ENCODE measurements at places on chromosomes 2 and 18.
A peak's percentile ranks its signal among the peaks of the same experiment; 100 is the strongest.

DNA sequence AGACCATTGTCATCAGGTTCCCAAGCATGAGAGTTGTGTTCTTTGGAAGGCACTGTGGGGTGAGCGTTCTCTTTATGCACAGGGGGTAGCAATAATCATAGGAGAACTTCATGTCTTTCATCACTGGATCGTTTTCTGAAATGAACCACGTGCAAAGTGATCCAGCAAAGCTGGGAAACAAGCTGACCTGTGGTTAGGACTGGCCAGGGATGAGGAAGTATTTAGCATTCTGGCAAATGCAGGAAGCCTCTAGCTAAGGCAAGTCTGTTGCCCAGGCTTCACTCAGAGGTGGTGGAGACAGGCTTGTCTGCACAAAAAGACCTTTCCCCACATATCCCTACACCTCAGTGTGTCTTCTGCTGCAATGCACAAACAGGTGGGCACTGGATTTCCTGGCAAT, 58.6 kb downstream of the MMADHC start:
- no peak for DNase-seq

- no peak for DNase-seq
These were observed 63.9 kb upstream of the CREB1 start for GRCh38 chr2:207465894-207466293.

DNA sequence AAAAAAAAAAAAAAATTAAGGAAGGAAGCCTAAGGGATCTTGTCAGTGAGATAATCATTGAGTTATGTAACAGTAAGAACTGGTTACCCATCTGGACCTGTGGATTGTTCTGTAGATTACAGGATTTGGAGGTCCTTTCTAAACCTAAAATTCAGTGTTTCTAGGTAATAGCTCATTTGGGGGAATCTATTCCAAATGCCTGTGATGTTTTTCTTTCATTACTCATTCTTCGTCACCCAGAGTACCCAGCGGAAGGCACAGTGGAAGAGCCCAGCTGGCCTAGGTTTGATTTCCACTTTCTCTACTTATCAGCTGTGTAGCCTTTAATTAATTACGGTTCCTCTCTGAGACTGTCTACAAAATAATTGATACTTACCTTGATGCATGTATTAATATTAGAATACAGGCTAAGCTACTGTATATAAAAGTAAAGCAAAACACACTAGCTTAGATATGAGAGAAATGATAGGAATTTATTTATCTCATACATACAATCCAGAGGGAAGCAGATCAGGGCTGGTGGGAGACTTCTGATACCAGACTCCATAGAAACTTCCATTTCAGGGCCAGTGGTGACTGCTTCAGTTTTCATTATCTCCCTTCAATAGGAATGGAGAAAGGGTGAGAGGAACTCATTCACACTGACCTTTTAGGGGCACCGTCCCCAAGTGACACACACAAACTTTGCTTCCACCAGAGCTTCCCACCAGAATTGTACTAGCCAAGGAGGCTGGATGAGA, 115.8 kb upstream of the NOSTRIN start:
- no peak for DNase-seq

DNA sequence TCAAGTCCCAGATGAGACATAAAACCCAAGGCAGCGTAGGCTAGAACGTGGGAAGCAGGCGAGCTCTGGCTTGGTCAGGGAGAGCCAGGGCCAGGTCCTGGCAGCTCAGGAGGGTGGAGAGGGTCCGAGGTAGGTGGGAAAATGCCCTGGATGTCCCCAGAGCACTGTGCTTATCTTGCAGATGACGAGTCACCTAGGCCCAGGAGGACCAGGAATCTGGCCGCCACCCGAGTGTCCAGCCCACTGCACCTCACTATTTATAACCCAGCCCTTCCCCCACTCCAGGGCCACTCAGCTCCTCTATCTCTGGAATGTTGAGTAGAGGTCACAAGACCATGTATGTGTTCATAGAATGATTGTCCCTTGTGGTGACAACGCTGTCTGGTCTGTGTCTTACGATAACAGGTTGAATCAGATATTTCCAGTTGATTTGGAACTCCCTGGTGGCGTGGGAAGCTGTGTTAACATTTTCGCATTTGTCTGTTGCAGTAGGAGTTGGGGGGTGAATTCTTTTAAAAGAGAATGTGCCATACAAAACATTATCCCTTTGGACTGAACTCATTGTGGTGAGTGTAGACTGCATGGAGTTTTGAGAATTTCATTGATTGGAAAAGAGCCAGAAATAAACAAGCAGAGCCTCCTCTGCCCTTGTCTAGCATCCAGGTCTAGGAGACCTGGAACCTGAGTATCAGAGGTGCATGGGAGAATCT, 47.5 kb downstream of the EMILIN2 start:
- no peak for DNase-seq

GRCh38 chr2:8285081-8285480, 396.8 kb upstream of the ID2 start:
- no peak for DNase-seq

- DNase-seq: no peak
These were observed 54.8 kb downstream of the CDC42EP3 start for GRCh38 chr2:37616677-37617005.

DNA sequence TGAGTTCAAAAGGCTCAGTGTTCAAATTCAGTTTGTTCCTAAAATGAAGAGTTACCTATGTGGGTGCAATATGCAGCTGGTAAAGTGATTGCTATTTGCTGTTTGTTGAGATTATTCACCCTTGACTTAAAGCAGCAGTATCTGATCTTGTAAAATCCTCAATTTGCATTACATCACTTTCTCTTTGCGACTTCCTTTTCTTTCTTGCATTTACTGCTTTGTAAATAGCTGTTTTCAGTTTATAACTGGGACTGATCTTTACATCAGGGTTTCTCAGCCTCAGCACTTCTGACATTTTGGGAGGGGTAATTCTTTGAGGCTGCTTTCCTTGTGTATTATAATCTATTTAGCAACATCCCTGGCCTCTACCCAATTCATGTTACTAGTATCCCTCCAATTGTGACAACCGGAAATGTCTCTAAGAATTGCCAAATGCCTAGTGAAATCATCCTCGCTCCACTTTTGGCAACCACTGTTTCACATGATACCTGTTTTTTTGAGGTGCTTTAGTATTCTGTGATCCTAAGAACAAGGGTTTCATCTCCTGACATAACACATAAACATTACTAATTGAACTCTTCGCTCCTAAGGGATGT, 12.1 kb upstream of the ERCC3 start:
- DNase-seq: no peak

- DNase-seq: no peak
These were observed 123.4 kb upstream of the CDH20 start for GRCh38 chr18:61209801-61210200.

GRCh38 chr2:158723181-158723838, 71.8 kb upstream of the DAPL1 start:
- DNase-seq: no peak

DNA sequence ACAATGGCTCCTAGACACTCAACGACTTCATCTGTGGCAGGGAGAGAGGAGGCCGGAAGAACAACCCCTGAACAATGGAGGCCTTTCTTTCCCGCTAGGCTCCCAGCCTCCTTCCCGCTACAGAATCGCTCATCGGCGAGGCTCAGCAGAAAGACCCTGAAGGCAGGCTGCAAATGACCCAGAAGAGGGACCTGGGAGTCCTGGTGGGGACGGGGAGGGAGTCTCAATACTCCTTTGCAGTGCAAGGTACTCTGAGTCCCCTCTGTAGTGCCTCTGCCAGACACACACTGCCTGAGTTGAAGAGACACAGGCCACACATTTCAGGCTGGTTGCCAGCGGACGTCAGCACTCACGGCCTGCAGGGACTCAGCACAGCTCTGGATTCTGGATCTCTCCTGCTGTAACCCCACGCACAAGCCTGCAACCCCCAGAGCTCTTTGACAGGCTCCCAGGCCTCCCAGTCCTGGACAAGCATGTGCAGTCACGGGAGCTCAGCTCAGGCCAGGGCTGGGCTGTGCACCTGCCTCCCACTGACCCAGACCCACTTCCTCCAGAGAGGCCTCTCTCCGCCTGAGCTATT, 6.1 kb downstream of the GPR17 start:
- no peak for DNase-seq

DNA sequence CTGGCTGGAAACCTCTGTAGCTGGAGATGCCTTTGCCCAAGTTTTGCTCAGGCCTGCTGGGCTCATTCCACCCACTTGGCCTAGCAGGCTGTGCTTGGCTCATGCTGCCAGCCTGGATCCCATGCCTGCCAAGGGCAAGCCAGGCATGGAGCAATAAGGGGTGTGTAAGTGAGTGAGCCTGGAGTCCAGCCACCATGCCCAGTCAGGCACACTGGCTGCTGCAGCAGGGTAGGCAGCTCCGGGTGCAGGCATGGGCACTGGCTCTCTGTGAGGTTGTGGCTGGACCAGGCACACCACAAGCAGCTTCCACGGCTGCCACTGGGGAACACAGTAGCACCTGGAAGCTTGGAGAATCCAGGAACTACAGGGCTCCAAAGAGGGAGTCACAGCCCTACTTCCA, 147.7 kb upstream of the HS6ST1 start:
- DNase-seq: no peak

- DNase-seq: no peak
These were observed 1.2 kb downstream of the SULT1C3 start for GRCh38 chr2:108240966-108241365.

DNA sequence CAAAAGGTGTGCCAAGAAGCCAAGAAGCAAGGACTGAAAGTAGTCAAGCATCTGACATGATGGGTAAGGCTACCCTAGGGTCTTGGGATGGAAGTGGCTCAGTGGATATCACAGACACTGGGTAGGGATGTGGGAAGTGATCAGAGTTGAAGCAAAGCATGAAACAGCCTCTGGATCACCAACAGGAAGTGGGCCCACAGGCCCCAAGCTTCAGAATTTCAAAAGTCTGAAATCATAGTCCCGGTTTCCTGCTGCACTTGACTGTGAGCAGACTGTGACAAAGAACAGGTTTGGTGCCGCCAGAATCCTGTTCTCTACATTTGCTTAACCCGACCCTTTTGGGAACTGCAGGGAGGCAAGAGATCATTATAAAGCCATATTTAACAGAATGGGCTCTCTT, 57.4 kb downstream of the SP100 start:
- peak; percentile 25 for DNase-seq

DNA sequence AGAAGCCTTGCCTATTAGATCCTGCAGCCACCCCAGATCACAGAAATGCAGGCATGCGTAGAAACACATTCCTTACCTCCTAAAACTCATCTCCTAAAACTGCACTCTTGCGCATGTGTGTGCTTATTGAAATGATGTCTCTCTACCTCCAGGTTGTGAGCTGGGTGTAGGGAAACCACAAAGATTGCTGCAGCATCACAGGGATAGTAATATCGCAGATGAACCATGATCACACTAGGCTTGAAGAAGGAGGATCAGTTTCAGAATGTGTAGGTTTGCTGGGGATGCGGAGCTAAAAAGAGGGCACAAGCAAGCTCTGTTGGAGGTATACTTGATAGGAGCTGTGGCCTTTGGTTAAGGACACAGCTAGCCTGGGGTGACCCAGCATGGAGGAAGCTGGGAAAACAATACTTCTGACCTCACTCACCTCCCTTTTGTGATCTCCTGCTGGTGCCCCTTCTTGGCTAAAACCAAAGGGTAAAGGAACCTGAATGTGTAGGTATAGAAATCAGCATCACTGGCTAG, 118.8 kb downstream of the SETBP1 start:
- no peak for DNase-seq

DNA sequence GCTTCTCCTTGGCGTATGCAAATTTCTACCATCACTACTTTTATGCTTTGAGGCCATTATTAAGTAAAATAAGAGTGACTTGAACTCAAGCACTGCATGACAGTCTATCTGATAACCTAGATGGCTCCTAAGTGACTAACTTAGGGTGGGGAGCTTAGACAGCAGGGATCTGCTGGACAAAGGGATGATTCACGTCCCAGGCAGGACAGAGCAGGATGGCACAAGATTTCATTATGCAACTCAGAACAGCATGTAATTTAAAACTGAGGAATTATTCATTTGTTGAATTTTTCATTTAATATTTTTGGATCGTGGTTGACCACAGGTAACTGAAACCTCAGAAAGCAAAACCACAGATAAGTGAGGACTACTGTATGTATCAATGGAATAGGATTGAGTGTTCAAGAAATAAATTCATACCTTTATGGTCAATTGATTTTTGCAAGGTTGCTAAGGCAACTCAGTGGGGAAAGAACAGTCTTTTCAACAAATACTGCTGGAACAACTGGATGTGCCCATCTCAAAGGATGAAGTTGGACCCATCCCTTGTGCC, 115.3 kb downstream of the MBD2 start:
- no peak for DNase-seq

DNA sequence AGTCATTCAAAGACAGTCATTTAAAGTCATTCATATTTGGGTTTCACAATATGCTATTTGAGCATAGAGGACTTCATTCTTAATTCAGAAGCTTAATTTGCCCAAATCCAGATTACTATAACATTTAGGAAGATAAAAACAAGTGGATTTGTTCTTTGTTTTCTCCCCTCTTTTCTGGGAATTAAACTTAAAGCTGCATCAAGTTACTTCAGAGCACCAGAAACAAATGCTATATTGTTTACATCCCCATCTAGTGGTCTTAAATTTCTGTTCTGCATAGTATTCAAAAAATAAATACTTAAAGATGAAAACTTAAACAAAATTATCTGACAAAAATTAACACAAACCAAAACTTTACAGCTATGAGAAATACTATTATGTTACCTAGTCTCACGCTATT, 34.7 kb upstream of the MARCHF7 start:
- no peak for DNase-seq

DNA sequence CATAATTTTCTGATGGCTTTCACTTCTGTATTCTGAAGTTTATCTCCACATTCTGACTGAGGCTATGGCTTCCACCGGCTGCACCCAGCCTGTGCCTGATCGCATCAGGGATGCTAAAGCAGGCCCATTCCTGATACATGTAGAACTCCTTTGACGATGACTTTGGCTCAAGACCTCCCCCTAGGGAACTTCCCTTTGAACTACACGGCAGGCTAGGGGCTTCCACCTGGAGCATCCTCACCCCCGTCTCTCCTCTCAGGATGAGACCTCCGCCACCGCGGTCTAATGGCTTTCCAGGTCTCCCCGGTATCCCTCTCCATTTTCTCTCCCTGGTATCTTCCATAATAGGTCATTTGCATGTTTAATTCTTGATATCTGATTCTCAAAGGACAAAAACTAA, 214.9 kb upstream of the CHST9 start:
- DNase-seq: no peak

- DNase-seq: no peak
These were observed 5.5 kb downstream of the SERPINE2 start for GRCh38 chr2:224033601-224034000.

Data from T-cell (primary cell).